ENCODE measurements at places on chromosomes 2 and 18.
A peak's percentile ranks its signal among the peaks of the same experiment; 100 is the strongest.

DNA sequence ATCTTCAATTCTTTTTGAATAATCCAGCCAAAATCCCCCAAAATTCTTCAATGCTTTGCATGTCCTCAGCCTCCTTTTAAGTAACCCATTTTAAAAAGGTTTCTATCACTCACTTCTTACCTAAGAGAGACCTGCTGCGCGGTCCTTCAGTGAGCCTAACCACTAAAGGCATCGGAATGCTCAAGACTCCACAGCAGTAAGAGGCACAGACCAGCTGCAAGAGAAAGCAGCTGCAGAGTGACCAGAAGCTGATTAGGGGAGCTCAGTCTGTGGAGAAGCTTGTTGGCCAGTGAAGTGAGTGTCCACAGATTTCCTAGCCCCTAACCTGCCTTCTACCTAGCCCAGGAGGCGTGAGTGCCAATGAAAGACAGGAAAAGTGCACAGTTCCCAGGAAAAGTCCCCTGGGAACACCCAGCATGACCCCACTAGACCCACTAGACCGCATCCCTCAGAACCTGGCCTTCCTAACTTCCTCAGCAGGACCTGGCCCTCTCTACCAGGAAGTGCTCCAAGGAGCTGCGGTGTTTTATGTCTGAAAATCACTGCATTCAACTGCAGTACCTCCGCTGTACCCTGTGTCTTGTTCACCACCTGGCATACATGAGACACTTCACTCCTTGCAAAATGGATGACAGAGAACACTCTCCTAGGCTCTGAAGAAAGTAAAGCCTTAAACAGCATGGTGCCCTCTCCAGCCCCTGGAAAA is 10.1 kb downstream of the MBOAT2 start:
- no peak for DNase-seq

- DNase-seq = no peak
Observed at GRCh38 chr18:49137585-49137984, 186.8 kb upstream of the SMAD7 start.

GRCh38 chr2:215144106-215144875 is 5.9 kb upstream of the ABCA12 start:
- DNase-seq = no peak

- no peak for DNase-seq
Observed at GRCh38 chr2:240646900-240647502, 21.7 kb downstream of the GPR35 start.

GRCh38 chr2:42736598-42737322 is 27.2 kb downstream of the OXER1 start:
- DNase-seq = no peak

DNA sequence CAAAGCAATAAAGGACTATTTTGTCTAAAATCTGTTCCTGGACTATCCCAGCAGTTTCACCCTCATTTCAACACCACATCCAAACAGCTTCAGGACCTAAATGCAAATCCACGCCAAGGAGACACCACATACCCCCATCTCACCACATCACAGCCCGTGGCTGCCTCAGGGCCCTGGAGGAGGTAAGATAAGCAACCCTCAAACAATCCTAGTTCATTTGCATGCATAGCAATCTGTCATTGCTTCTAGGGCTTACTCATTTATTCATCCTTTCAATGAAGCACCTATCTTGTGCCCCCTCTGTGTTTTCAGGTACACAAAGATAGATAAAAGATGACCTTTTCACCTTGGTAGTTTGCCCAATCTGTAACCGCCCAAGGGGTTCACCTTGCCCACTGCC is 86.5 kb downstream of the VSNL1 start:
- DNase-seq = no peak

- no peak for DNase-seq
Observed at GRCh38 chr2:1927896-1928568, 183.7 kb upstream of the PXDN start.

DNA sequence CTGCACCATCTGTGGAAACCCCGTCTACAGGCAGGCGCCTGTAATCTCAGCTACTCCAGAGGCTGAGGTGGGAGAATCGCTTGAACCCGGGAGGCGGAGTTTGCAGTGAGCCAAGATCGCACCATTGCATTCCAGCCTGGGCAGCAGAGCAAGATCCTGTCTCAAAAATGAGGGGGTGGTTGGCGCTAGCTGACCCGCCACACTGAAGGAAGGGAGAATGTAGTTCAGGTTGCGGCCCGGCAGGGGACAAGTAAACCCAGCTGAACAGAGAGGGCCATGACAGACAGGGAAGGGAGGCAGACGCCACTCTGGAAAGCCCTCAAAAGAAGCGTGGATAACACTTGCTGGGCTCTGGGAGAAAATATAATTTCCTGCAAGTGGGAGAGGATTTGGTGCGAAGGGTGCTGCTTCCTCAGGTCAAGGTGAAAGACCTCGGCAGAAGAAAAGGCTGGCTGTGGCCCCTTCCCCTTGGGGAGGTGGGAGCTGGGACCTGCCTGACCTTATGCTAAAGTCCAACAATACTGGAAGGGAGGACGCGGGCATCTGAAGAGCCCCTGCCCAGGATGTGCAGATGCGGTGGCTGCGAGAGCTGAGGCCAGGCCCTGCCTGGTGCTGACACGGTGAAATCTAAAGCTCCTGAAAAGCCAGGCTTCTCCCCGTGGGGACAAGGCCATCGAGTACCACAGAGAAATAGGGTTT is 3.7 kb upstream of the SFT2D3 start:
- no peak for DNase-seq

DNA sequence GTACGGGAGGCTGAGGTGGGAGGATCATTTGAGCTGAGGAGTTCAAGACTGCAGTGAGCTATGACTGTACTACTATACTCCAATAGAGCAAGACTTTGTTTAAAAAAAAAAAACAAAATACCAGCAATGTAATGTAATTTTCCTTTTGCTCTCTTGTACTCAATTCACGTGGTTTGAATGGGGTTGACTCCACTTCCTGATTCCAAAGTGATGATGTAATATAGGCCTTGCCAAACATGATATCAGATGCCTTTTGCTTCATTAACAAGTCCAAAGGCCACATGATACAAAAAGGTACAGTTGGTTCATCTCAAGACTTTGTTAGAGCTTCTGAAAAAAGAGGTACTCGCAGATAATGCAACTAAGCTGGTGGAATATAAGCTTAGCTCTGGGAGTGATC is 321.8 kb downstream of the ZEB2 start:
- DNase-seq = no peak

- peak; percentile 12 for DNase-seq
Observed at GRCh38 chr18:69402533-69402989, 1.9 kb downstream of the DOK6 start.

DNA sequence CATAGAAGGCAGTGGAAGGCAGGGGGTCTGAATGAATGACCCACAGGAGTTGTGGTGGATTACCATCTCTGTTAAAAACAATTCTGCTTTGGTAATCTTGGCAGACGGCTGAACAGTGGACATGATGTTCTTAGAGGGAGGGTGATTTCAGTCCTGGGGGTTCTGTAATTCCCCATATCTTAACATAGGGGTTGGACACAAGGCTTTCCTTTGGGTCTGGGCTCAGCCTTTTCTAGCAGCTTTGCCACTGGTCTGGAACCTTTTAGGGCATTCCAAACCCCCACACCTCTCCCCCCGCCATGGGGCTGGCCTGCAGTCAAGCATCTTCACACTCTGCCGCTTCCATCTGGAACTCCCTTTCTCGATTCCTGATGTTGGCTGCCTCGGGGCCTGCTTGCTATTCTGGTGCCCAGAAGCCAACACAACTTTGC is 50.3 kb downstream of the RPL37A start:
- no peak for DNase-seq

GRCh38 chr2:231152800-231153557 is 28.1 kb upstream of the HTR2B start:
- DNase-seq = no peak

- no peak for DNase-seq
Observed at GRCh38 chr2:216056739-216057138, 24.9 kb downstream of the PECR start.

GRCh38 chr2:206940546-206940945 is 1.2 kb downstream of the CPO start:
- DNase-seq = no peak

- DNase-seq = no peak
Observed at GRCh38 chr2:40488101-40488601, 36.3 kb upstream of the SLC8A1 start.

GRCh38 chr2:212727751-212728150 is 189.1 kb upstream of the ERBB4 start:
- no peak for DNase-seq

Data from endothelial cell (in vitro differentiated cells).